Umbilical cord (tissue), 2 donors: ENCODE measurements at places on chromosomes 16 and 17.
A peak's percentile ranks its signal among the peaks of the same experiment; 100 is the strongest.

GRCh38 chr16:26951950-26952349 lies 114.8 kb upstream of the C16orf82 start:
- DNase-seq = peak; percentile 15

DNA sequence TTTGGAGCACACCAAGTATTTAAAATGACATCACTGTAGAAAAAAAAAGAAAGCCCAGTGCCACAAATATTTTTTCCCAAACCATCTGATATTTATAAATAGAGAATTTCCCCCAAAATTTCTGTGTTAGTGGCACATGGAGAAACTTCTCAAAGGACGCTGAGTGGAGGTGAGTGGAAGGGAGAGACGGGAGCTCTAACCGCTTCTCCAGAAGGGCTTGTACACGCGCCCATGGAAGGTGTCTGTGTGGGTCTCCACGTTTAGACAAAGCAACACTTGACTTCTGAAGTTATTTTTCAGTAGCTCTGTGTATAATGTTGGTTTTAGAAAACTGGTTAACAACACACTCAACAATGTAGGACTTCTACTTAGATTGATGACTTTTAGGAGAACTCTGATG lies 1.0 kb downstream of the MYOCD start:
- no peak for DNase-seq

- peak; percentile 46 for DNase-seq
Measured at GRCh38 chr16:77290451-77291115, 91.4 kb downstream of the SYCE1L start.

DNA sequence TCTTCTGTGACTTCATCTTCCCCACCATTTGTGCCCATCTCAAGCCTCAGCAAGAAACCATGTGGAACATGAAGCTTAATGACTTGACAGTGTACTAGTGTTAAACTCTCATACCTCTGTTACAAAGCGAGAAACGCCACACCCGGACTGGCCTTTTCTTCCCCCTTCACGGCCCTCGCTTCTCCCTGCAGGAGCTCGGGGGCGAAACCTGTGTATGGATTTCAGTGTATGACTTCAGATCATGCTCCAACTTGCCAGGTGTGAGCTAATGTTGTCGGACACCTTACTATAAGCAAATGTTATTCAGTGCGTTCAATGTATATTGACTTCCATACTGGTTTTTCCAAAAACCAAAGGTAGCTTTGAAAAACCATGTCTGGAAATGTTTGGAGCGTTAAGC lies 20.1 kb upstream of the SLC5A11 start:
- DNase-seq = peak; percentile 21

- no peak for DNase-seq
Measured at GRCh38 chr17:864315-864714, 82.2 kb downstream of the MRM3 start.

- no peak for DNase-seq
Measured at GRCh38 chr16:20940871-20941635, 40.5 kb downstream of the LYRM1 start.

DNA sequence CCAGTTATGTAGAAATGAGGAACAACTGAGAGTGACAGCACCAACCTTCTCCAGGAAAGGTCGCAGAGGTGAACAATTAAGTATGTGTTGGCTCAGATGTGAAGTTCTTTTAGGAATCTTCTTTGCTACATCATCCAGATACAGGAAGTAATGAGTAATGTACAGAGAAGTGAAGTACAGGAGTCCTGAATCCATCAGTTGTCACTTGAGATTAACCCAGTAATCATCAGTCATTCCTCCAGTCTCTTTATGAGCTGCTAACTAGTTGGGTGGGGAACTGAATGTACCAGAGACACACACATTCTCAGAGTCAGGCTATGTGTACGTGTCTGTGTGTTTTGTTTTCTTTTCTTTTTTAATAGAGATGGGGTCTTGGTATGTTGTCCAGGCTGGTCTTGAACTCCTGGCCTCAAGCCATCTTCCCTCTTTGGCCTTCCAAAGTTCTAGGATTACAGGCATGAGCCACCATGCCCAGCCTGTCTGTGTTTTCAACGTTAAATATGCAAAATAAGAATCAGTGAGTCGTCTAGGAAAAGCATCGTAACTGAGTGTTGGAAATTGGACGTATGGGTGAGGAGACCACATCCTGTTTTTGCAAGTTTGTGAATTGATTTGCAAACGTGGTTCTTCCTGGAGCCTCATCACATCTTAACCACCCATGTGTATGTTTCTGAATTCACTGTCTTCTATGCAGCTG lies 19.9 kb downstream of the ZNF200 start:
- no peak for DNase-seq

DNA sequence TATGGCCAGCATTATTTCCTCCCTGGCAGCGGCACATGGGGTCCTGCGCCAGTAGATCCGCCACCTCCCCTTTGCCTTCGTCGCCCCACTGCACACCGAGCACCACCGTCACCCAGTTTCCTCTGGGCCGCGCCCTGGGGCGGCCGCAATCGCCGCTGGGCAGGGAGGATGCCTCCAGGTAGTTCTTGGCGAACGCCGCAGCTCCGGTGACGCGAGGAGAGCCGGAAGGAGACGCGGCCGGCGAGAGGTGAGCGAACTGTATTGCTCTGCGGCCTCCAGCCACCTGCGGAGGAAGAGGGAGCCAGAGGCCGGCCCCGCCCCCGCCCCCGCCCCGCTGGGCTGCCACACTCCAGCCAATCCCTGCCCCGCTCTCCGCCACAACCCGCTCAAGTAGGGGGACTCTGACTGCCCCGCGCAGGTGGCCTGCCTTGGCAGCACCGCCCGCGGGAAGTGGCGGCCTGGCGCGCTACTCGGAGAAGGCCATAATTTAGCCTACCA lies 11.8 kb upstream of the SLFN13 start:
- DNase-seq = no peak

DNA sequence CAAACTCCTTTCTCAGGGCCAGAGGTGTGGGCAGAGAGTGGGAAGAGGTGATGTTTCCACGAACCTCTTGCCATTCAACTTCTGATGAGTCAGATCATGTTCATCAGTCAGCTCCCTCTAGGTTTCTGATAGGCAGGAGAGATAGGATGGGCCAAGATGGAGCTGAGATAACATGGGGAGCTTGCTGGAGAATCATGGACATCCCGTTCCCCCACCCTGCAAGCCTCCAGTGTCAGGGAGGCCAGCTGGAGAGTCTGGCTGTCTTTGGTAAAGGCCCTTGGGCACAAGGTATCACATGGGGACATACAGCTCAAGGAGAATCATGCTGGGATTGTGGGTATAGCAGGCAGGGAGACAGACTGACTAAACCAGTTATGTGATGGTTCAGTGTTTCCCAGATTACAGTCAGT lies 136.0 kb upstream of the IRX3 start:
- DNase-seq = no peak

DNA sequence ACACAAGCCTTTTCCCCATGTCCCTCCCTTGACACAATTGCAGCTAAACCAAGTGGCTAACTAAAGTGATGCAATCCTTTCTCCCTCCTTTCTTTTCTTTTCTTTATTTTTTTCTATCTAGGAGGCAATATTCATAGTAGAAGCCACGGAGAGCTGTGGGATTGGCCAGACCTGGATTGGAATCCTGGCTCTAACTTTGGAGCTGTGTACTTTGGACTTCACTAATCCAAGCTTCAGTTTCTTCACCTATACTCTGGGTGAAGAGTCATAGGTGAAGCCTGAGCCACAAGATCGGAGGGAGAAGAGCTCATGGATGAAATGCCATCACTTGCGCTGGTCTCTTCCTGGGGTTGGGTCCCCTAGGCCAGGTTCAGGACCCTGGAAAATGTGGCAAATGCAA lies 177.2 kb downstream of the IRX5 start:
- DNase-seq = no peak

GRCh38 chr17:17749025-17749772 lies 67.9 kb downstream of the RAI1 start:
- DNase-seq = peak; percentile 59

DNA sequence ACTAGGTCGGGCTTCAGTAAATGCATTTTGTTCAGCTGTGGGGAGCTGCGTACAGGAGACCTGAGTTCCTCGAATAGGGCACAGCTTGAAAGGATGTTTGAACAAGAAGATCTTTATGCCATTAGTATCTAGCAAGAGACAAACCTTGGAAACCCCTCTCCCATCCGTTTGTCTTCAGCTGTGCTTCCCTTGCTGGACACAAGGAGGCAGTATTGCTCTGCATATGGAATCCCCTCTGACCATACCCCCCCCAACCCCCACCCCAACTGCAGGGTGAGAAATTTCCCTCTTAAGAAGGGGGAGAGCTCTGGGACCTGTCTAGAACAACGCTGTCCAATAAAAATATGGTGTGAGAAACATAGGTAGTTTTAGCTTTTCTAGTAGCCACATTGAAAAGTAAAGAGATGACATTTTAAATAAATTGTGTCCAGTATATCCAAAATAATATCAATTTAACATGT lies 1.6 kb downstream of the MRM1 start:
- peak; percentile 46 for DNase-seq

DNA sequence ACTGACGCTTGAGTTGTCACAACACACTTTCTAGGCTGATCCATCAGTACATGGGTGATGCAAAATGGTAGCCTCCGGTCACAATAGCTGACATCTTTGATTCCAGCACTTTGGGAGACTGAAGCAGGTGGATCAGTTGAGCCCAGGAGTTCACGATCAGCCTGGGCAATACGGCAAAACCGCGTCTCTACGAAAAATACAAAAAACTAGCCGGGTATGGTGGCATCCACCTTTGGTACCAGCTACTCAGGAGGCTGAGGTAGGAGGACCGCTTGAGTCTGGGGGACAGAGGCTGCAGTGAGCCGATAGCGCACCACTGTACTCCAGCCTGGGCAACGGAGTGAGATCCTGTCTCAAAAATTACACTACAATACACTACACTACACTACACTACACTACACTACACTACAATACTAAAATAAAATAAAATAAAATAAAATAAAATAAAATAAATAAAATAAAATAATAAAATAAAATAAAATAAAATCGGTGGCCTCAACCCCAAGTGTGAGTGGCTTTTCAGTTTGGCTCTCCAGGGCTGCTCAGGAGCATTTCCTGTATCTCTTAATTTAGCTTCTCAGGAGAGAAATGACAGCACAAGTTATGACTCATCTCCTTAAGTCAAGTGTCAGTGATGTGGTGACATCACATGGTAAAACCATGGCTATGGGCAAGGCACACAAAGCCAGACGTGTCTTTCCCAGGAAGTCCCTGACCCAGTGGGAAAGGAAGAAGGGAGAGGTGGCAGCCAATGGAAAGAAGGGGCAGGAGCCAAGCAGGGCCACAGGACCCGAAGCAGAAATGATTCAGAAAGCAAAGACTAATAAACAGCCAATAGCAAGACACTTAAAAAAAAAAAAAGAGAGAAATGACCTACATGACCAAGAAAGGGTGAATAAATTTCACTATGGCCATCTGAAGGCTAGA lies 75.3 kb upstream of the TBC1D3K start:
- no peak for DNase-seq

DNA sequence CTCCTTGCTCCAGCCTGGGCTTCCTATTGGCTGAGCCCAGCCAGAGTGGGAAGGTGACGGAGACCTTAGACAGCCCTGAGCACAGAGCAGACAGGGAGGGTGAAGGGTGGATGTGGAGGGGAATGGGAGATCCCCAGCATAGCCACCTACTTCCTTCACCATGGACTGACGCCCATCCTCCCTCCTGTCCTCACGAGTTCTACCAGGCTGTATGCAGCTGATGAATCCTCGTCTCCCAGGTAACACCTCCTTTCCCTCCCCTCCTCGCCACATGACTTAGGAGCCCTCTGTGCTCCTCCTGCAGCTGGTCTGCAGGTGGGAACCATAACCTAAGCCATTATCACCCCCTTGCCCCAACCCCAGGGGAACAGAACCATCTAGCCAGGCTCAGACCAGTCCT lies 9.0 kb upstream of the CRHR1 start:
- no peak for DNase-seq

DNA sequence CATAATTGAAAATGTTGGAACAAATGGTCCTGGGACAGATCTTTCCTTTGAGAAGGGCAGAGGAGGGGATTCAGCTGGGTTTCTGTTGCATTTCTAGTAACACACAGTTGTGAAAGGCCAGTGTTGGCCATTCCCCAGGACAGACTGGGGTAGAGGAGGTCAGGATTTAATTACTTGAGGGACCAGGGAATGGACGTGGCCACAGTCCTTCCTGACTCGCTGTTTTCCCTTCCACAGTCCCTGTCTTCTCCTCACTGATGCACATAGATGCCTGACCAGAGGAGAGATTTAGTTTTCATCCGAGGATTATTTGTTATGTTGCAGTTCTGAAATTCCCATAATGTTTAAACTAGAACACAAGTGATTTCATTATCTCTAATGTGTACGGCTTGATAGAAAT lies 25.2 kb upstream of the HEATR6 start:
- peak; percentile 39 for DNase-seq

DNA sequence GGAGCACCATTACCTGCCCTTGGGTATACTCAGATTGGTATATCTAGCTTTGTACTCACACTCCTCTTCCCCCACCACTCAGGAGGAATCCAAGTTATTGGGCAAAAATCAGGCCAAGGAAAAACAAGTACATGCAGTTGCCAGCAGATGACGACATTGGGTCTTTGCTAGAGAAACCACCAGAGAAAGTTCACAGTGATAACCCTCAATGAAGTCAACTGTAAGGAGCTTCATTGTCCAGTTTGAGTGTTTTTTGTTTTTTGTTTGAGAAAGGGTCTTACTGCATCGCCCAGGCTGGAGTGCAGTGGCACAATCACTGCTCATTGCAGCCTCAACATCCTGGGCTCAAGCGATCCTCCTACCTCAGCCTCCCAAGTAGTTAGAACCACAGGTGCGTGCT lies 34.6 kb upstream of the TOX3 start:
- DNase-seq = no peak

DNA sequence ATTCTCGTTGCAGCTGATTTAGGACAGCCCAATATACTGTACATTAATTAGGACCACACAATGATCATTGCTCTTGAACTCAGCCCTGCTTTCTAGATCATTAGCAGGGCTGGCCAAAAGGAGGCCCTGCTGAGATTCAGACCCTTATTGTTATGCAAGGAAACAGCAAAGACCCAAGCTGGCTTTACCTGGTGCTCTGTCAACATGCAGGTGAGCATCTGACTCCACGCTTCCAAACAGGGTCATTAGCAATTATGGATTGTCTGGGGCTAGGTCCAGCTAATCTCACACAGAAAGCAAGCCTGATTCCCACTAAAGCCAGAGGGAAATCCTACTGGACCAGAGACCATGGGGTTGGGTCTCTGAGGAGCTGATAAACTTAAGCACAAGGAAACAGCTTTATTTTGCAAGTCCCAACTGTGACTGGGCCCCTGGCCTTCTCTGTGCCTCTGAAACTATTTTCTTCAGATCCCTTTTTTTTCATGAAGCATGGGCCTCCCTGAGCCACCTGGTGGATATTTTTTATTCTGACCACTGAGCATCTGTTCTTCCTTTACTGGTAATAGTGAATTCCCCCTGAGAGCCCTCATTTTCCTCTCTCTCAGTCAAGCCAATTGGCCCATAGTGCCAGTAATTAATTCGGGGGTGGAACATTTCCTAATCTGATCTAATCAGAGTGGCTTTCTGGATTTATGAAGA lies 236.1 kb downstream of the GRIN2A start:
- no peak for DNase-seq

- no peak for DNase-seq
Measured at GRCh38 chr16:87133966-87134627, 183.1 kb downstream of the C16orf95 start.
